ENCODE measurements at places on chromosomes 13 and 19.

DNA sequence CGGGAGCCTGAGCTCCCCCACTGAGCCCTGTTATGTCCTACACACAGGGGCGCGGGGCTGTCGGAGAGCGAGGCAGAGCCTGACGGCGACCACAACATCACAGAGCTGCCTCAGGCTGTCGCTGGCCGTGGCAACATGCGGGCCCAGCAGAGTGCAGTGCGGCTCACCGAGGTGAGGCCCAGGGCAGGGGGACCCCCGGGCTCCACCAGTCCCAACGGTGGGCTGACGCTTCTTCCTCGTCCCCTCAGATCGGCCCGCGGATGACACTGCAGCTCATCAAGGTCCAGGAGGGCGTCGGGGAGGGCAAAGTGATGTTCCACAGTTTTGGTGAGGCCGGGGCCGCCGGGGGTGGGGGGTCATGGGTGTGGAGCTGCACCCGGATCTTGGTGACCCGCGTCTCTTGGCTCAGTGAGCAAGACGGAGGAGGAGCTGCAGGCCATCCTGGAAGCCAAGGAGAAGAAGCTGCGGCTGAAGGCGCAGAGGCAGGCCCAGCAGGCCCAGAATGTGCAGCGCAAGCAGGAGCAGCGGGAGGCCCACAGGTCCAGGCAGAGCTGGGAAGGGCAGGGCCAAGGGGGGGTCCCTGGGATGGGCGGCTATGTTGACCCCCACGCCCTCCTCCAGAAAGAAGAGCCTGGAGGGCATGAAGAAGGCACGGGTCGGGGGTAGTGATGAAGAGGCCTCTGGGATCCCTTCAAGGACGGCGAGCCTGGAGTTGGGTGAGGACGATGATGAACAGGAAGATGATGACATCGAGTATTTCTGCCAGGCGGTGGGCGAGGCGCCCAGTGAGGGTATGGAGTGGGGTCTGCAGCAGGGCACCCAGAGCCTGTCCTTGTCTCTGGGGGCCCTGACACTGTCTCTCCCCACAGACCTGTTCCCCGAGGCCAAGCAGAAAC is 1.2 kb upstream of the P2RY11 start:
- H3K4me1 ChIP-seq = peaks cover 3% of the 10 kb centered on the region
- no peak overlapping the region for H3K27ac ChIP-seq
- no peak for DNase-seq
- no peak overlapping the region for H3K4me3 ChIP-seq

- H3K4me3 ChIP-seq = no peak overlapping the region
- peaks cover 11% of the 10 kb centered on the region for H3K36me3 ChIP-seq
- no peak overlapping the region for H3K27ac ChIP-seq
- H3K27me3 ChIP-seq = no peaks in the 10 kb centered on the region
- H3K4me1 ChIP-seq = peaks cover 11% of the 10 kb centered on the region
Measured at GRCh38 chr19:6048348-6048747, 62.0 kb downstream of the RFX2 start.

DNA sequence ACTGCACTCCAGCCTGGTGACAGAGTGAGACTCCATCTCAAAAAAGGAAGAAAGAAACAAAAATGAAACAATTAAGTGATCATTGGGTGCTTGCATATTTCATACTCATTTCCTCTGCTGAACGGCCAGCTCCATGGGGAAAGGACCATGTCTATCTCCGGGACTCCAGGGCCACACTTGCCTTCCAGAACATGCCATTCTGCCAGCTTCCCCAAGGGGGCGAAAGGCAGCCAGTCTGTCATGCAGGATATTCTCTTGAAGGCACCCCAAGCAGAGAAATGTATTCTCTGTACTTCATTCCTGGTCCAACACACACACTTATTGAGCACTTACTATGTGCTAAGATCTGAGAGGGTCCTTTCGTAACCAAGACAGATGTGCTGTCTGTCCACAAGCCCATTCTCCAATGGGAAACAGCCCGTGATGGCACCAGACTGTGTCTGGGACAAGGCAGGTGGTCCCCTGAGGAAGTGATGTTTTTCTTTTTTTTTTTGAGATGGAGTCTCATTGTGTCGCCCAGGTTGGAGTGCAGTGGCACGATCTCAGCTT is 10.2 kb upstream of the CARM1 start:
- peaks cover 4% of the 10 kb centered on the region for H3K4me1 ChIP-seq
- no peak for DNase-seq
- no peaks in the 10 kb centered on the region for H3K27me3 ChIP-seq
- no peaks in the 10 kb centered on the region for H3K36me3 ChIP-seq
- H3K27ac ChIP-seq = no peak overlapping the region

GRCh38 chr19:3468211-3468610 is 12.1 kb downstream of the SMIM24 start:
- peaks cover 56% of the 10 kb centered on the region for H3K4me1 ChIP-seq
- H3K27me3 ChIP-seq = no peaks in the 10 kb centered on the region
- H3K27ac ChIP-seq = peak overlapping the region; percentile 99
- peaks cover 11% of the 10 kb centered on the region for H3K36me3 ChIP-seq
- no peak for DNase-seq

DNA sequence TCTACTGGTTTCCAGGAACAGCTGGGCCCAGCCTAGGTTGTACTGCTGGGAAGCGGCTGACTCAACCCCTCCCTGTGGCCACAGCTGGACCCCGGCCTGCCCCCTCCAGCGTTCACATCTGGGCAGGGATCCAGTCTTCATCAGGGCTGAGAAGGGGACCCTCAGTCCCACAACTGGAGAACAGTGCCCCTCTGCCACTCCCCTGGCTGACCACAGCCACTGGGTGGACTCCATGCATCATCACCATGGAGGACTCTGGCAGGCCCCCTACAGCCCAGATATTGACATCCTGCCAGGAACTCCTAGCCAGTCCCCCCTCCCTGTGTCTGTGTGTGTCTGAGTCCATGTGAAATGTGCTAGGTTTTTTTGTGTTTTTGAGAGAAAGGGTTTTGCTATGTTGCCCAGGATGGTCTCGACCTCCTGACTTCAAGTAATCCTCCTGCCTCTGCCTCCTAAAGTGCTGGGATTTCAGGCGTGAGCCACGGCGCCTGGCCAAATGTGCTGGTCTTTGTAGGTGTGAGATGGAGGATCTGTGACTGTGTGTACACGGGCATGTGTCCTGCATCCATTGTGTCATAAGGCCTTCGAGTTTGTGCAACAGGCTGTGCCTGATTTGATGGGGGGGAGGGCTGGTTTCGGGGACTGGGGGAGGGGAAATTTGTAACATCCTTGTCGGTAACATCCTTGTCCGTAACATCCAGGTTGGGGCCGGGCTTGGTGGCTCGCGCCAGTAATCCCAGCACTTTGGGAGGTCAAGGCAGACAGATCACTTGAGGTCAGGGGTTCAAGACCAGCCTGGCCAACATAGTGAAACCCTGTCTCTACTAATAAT is 4.0 kb upstream of the HOOK2 start:
- peaks cover 50% of the 10 kb centered on the region for H3K4me1 ChIP-seq
- H3K27me3 ChIP-seq = no peaks in the 10 kb centered on the region
- no peaks in the 10 kb centered on the region for H3K36me3 ChIP-seq
- H3K27ac ChIP-seq = peak overlapping the region; percentile 93
- peak overlapping the region; percentile 70 for H3K4me3 ChIP-seq

GRCh38 chr13:51425410-51426042 is 27.3 kb downstream of the INTS6 start:
- no peak overlapping the region for H3K27ac ChIP-seq
- H3K4me1 ChIP-seq = no peaks in the 10 kb centered on the region
- no peak for DNase-seq
- peaks cover 8% of the 10 kb centered on the region for H3K36me3 ChIP-seq
- H3K4me3 ChIP-seq = no peak overlapping the region
- no peaks in the 10 kb centered on the region for H3K27me3 ChIP-seq

DNA sequence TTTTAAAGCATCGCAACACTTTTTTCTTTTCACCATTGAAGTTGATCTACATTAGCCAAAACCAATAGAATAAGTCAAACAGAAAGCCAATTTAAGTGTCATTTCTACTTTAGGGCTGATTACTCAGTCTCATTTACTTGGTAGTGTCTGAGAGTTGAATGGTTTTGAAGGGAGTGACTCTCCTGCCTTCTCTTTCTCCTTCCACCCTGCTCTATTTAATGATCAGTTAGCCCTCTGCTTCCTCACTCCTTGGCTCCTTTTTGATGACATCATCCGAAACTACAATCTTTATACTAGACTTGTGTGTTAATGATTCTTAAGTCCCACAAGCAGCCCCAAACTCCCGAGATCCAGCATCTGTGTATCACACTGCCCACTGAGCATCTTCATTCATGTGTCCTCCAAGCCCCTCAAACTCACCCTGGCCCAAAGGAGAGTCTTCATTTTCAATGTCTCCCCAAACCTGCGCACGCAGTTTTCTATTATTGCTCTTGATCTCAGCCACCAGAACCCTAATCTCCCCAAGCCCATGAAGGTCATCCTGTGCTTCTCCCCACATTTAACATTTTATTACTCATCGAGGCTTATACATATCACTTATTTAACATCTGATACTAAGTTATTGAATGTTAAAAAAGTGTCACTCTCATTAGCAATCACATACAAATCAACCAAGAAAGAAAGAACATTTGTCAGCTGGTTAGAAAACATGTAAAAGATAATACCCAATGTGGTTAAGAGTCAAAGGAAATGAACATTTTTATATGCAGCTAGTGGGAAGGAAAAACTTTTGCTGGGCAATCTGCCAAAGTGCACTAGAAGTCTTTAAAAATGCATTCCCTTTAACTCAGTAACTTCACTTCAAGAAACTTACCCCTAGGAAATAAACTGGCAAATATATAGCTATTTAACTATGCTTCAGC is 32.2 kb upstream of the ARGLU1 start:
- no peak overlapping the region for H3K4me3 ChIP-seq
- peaks cover 22% of the 10 kb centered on the region for H3K4me1 ChIP-seq
- H3K36me3 ChIP-seq = no peaks in the 10 kb centered on the region
- no peak for DNase-seq
- H3K27me3 ChIP-seq = no peaks in the 10 kb centered on the region
- no peak overlapping the region for H3K27ac ChIP-seq

GRCh38 chr19:45886427-45887199 is 672 bp upstream of the IRF2BP1 start:
- peak overlapping the region; percentile 87 for H3K27ac ChIP-seq
- peaks cover 9% of the 10 kb centered on the region for H3K36me3 ChIP-seq
- peaks cover 22% of the 10 kb centered on the region for H3K4me1 ChIP-seq
- DNase-seq = peak; percentile 64

GRCh38 chr13:27086599-27087265 is 84.9 kb downstream of the USP12 start:
- H3K36me3 ChIP-seq = no peaks in the 10 kb centered on the region
- no peaks in the 10 kb centered on the region for H3K4me1 ChIP-seq
- H3K27me3 ChIP-seq = no peaks in the 10 kb centered on the region
- no peak overlapping the region for H3K27ac ChIP-seq
- DNase-seq = no peak

DNA sequence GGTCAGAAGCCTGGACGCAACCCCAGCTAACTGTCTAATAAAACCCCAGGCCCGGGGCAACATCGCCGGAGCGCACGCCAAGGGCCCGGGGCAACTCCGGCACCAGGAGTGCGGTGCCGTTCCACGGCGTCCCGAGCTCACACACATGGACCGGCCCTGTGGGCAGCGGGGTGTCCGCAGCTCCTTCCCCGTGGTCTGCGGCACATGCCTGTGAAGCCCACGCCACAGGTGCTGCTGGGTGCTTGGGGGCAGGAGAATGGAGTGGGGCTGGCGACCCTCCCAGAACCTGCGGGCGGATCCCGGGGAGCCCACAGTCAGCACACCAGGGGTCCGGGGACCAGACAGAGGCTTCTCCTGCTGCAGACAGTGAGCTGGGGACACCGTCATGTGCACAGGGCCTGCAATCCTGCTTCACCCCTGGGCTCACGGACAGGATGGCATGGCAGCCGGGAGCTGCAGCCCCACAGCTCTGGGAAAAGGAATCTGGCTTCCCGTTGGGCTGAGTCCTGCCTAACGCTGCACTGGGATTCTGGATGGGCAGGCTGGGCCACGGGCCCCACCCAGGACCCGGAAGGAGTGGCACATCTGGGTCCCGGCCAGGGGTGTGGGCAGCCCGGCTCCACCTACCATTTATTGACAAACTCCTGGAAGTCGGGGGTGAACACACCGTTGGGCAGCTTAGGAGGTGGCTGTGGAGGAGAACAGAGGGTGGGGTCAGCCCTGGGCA is 28.2 kb upstream of the ZBTB7A start:
- H3K27ac ChIP-seq = no peak overlapping the region
- H3K4me3 ChIP-seq = no peak overlapping the region
- no peaks in the 10 kb centered on the region for H3K27me3 ChIP-seq

DNA sequence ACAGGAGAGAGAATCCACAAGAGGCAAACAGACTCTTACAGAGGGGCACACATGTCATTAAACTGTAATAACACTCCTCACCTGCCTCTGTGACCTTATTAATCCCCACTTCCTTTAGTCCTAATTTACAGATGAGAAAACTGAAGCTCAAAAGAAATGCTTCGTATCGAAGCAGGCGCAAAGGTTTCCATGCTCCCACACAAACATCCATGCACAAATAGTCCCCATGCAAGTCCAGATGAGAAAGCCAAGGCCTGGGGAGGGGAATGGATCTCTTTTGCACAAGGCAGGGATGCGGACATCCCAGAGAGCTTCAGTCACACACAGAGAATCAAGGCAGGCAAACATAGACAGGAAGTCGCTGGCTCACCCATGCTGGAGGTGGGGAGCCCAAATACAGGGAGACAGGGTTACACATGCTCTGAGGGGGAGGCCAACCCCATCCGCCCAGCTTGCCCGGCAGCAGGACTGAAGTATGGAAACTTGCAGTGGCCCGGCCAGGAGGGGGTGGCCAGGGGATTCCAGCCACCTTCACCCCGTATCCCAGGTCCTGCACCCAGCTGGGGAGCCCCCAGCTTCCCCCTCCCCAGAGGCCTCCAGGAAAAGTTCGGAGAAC is 468 bp downstream of the S1PR5 start:
- no peaks in the 10 kb centered on the region for H3K36me3 ChIP-seq
- no peak for DNase-seq
- no peak overlapping the region for H3K27ac ChIP-seq
- peaks cover 4% of the 10 kb centered on the region for H3K27me3 ChIP-seq
- H3K4me3 ChIP-seq = peak overlapping the region; percentile 53

DNA sequence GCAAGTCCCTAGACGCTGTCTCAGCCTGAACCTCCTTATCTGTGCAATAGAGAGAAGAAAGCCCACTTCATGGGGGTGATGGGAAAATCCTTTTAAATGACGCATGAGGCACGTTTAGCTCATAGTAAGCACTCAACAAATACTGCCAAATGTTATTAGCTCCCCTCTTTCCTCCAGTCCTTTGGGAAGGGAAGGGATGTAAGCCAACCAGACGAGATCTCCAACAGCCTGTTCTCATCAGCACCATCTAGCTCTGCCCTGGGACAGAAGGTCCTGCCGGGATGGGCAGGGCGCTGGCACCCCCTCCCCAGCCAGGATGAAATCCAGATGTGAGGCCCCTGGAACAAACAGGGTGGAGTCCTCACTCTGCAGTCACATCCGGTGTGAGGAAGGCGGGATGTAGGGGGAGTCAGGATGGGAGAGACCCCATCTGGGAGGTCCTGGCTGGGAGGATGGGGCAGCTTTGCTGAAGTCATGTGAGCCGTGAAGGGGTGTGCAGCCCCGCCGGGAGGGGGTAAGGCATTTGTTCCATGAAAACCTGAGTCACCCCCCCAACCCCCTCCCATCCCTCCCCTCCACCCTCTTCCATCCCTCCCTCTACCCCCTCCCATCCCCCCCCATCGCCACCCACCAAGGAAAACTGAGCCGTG is 4.6 kb downstream of the S1PR2 start:
- H3K36me3 ChIP-seq = peaks cover 13% of the 10 kb centered on the region
- H3K27ac ChIP-seq = peak overlapping the region; percentile 49
- no peaks in the 10 kb centered on the region for H3K27me3 ChIP-seq
- DNase-seq = peak; percentile 84

- no peaks in the 10 kb centered on the region for H3K27me3 ChIP-seq
- no peak overlapping the region for H3K27ac ChIP-seq
- DNase-seq = no peak
Measured at GRCh38 chr19:55287361-55288079, 3.7 kb downstream of the BRSK1 start.

- no peaks in the 10 kb centered on the region for H3K27me3 ChIP-seq
- DNase-seq = no peak
- H3K36me3 ChIP-seq = no peaks in the 10 kb centered on the region
- no peak overlapping the region for H3K4me3 ChIP-seq
Measured at GRCh38 chr19:18814063-18814462, 17.7 kb upstream of the UPF1 start.

Measured in ascending aorta (tissue), 2 donors.